Effector memory CD4-positive, alpha-beta T cell (primary cell): ENCODE measurements at places on chromosomes 4 and X.

DNA sequence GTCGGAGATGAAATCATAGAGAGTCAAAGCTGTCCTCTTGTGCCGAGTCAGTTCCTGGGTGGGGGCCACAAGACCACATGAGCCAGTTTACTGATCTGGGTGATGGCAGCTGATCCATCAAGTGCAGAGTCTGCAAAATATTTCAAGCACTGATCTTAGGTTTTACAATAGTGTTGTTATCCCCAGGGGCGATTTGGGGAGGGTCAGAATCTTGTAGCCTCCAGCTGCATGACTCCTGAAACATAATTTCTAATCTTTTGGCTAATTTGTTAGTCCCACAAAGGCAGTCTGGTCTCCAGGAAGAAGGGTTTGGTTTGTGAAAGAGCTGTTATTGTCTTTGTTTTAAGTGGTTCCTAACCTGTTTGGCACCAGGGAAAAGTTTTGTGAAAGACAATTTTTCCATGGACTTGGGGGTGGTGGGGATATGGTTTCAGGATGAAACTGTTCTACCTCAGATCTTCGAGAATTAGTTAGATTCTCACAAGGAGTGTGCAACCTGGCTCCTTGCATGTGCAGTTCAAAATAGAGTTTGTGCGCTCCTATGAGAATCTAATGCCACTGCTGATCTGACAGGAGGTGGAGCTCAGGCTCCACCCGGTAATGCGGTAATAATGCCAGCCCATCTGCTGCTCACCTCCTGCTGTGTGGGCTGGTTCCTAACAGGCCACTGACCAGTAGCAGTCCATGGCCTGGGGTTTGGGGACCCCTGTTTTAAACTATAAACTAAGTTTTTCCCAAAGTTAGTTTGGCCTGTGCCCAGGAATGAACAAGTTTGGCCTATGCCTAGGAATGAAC, 29.2 kb downstream of the METAP1 start:
- no peak for DNase-seq

- DNase-seq: no peak
Measured at GRCh38 chrX:67543818-67544217, at the start of gene AR. AR (plus strand) TSS chrX:67544021; CDS start chrX:67545147, 1,126 bp downstream.

- no peak for DNase-seq
Measured at GRCh38 chrX:13733506-13733905, 914 bp downstream of the TRAPPC2 start.

- no peak for DNase-seq
Measured at GRCh38 chr4:5750052-5750945, 39.3 kb downstream of the EVC start.

GRCh38 chr4:24067367-24068193, 177.7 kb upstream of the PPARGC1A start:
- no peak for DNase-seq

DNA sequence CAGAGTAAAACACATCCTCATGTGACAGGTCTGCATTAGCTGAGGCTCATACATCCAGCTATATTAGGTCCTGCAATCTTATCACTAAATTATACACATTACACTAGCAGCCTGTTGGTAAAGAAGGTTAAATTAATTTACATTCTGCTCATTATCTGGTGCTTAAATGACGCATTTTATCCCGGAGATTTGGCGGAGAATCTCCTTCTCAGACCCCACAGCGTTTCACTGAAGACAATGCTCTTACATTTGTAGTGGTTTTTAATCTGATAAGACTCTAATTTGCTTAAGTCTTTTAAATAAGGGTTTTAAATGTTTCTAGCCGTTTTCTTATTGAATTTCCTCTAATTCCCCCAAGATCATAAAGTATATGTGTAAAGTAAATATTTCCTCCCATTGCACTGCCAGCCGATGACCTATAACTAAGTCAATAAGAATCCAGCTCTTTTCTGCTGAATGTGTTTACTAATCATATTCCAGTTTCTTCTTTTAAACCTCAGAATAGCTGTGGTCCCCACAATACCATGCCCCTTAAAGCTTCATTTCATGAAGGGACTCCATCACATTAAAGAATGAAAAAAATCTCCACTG, 2.1 kb upstream of the PITX2 start:
- DNase-seq: no peak

- no peak for DNase-seq
Measured at GRCh38 chrX:37813570-37813969, 33.7 kb downstream of the CYBB start.

GRCh38 chrX:40209951-40210617, 112.3 kb upstream of the BCOR start:
- no peak for DNase-seq

DNA sequence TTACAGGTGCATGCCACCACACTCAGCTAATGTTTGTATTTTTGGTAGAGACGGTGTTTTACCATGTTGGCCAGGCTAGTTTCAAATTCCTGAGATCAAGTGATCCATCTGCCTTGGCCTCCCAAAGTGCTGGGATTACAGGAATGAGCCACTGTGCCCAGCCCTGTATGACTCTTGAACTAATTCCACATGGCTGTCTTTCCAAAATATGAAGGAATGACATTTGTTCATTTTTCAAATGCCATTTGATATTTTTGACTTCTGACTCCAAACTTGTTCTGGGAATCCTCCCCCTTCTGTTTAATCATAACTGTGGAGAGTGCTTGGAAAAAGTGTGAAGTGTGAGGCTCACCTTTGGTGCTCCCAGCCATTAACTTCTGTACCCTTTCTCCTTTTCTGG, 119.2 kb downstream of the NHS start:
- no peak for DNase-seq

DNA sequence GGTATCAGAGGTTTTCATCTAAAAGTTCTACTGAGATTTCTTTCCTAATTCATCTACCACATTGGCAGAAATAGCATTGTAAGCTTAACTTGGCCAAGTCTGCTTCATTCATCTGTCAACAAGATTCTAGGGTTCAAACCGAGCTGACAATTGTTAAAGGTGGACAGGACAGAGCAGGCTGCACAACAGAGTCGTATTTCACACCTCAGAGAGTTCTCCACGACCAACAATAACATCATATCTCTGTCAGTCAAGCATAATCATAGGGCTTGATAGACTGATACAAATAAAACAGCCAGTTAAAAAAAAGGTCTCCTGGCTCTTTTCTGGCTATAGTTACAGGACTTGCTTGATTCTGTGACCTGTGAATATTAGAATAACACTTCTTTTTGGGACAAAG, 259.2 kb downstream of the COL25A1 start:
- no peak for DNase-seq

DNA sequence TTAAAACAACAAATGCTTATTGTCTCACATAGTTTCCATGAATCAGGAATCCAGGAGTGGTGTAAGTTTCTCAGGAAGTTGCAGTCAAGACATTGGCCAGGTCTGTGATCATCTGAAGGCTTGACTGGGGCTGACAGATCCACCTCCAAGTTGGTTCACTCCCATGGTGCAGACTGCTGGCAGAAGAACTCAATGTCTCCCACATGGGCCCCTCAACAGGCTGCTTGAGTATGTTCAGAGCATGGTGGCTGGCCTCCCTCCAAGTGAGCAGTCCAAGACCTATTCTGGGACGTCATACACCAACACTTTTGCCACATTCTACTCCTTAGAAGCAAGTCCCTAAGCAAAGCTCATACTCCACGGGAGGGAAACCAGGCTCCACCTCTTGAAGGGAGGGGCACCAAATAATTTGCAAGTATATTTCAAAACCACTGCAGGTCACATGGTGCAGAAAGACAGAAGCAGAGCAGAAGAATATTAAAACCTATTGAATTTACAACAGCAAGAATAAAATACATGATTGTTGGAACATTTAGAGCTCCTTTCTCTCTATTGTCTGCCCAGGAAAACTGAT, 35.3 kb downstream of the LGI2 start:
- DNase-seq: no peak

DNA sequence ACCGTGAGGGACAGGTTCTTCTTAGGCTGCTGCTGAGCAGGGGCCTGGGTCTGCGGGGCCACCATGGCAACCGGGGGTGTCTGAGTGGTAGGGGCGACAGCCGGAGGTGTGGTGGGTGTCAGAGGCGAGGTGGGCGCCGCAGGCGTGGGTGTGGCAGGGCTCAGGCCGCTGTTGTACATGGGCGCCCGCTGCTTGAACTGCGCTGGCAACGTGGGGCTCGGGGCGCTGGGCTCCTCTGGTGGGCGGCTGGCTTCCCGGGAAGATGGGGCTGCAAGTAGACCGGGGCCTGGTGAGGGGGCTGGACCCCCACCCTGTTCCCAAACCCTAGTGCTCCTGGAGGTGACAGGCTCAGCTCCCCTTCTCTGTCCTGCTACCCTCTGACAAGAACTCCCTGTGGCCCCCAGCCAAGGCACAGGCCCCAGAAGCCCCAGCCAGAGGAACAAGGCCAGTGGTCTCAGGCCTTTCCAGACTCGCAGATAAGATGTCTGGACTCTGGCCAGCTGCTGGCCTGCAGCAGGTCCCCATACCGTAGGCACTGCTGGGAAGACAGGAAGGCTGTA, 24.8 kb downstream of the NELFA start:
- DNase-seq: no peak

DNA sequence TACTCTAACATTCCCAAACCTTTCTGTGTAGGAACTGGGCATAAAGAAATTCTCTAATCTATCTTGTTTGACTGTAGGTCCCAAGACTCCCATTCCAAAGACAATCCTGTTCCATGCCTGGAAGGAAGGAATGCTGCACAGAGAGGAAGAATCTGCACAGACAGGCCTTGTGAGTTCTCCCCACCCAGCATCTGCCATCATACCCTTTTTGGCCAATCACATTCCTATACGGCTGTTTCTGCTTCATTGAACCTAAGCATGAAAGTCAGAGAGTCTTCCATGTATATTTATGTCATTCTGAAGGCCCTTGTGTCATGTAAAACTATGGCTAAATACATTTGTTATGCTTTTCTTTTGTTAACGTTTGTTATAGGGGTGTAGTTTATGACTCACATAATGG, 667.7 kb upstream of the IGFBP7 start:
- no peak for DNase-seq

- no peak for DNase-seq
Measured at GRCh38 chr4:17265139-17265538, 246.8 kb downstream of the QDPR start.

DNA sequence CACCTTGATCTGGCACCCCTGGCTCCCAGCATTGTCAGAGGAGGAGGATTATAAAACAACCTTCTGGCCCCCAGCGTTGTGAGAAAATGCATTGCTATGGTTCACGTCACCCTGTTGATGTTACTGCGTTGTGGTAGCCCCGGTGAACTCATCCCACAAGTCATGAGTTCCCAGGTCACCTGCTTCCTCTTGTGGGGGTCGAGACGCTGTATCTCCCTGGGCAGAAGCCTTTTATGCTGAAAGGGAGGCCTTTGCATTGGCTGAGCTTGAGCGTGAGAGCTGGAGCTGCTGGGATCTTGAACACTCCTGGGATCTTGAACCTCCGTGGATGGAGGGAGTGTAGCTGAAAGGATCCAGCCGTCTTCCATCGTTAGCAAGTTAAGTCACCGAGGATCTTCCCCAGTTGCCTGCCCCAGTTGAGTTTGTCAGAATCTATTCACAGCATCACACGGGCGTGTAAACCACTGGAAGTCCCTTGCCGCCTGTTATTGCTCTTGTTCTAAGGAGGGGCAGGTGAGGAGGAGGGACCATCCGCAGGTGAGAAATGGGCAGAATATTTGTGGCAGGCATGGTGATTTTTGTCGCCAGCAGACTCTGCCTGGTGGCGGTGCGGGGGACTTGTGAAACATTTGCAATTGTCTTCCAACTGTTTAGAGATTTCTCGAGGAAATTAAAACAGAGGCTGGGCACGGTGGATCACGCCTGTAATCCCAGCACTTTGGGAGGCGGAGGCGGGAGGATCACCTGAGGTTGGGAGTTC, 299.9 kb downstream of the ASMT start:
- DNase-seq: no peak

DNA sequence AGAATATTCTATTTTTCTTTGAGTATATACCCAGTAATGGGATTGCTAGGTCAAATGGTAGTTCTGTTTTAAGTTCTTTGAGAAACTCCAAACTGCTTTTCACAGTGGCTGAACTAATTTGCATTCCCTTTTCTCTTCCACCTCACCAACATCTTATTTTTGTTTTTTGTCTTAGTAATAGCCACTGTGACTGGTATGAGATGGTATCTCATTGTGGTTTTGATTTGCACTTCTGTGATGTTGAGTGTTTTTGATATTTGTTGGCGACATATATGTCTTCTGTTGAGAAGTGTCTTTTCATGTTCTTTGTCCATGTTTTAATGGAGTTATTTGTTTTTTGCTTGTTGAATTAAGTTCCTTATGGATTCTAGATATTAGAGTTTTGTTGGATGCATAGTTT, 24.4 kb downstream of the AIMP1 start:
- DNase-seq: no peak

- DNase-seq: no peak
Measured at GRCh38 chr4:113636438-113636818, 125.1 kb downstream of the CAMK2D start.

- DNase-seq: no peak
Measured at GRCh38 chr4:1238676-1239000, 10.3 kb downstream of the CTBP1 start.

GRCh38 chrX:9647431-9647830, 118.2 kb downstream of the GPR143 start:
- no peak for DNase-seq

DNA sequence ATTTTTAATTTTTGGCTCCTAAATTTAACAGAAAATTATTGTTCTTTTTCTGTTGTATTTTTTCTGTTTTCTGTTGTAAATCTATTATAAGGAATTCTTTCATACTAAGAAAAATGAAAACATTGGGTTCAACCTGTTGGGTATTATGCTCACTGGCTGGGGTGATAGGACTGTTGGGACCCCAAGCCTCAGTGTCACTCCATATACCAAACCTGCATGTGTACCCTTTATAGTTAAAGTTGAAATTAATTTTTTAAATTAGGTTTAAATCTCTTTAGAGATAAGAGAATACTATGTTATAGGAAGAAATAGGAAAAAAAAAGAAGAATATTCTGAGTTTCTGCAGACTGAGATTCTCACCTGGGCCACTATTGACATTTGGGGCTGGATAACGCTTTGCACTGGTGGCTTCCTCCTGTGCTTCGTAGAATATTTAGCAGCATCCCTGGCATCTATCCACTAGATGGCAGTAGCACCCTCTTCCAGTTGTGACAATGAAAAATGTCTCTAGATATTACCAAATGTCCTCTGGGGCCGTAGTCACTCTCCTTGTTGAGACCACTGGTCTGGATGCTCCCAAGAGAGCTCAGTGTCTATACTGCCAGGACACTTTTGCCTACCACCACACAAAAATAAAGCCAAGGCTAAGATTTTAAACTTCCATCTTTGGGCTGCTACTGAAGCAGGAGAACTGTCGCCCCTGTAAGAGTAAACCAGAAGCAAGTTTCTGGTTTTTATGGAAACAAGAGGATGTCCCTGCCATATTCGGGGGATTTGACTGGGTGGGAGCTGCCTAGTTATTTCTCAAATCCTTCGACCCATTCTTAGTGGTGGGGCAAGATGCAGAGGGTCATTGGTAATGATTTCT, 22.4 kb upstream of the CLTRN start:
- DNase-seq: peak; percentile 44

- DNase-seq: no peak
Measured at GRCh38 chrX:34716302-34716701, 59.2 kb upstream of the TMEM47 start.
